ENCODE measurements at places on chromosomes 6 and 20. TPM values are rescaled to one million over a fixed set of nuclear protein-coding genes. Genes with fewer than 3 reads are reported as not detected.

- DNase-seq = no peak
Measured at GRCh38 chr6:71402096-71402495, 113.5 kb downstream of the OGFRL1 start.

Gene LY6G6F
- total RNA-seq = not detected

Gene KHDRBS2
- 2.4 TPM for total RNA-seq

GRCh38 chr20:58160451-58161061 lies 67.9 kb downstream of the ANKRD60 start:
- DNase-seq = peak; percentile 62

Gene CCDC170
- total RNA-seq = 1.4 TPM

Gene TFAP2D
- total RNA-seq = not detected

Measured in umbilical cord (tissue), 2 donors.